ENCODE measurements at places on chromosomes 7 and 10.
A peak's percentile ranks its signal among the peaks of the same experiment; 100 is the strongest.

DNA sequence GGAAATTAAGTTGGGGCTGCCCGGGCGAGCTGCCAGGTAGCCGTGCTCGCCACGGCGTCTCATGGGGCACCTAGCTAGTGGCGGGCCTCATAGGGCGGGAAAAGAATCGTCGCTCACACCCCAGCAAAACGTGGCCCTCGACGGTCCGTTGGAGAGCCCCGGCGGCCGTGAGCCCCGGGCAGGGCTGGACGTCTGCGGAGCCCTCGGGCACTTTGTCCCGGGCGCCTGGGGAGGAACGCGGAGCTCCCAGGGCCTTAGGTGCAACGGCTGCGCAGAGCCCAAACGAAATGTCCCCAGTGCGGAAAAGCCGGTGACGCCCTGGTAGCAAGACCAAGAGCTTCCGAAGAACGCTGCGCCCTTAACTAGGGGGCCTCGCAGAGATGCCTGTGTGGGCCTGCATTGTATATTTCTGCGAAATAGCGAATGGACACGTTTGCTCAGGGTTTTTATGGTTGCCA, 866 bp upstream of the SFMBT2 start:
- no peak for DNase-seq

DNA sequence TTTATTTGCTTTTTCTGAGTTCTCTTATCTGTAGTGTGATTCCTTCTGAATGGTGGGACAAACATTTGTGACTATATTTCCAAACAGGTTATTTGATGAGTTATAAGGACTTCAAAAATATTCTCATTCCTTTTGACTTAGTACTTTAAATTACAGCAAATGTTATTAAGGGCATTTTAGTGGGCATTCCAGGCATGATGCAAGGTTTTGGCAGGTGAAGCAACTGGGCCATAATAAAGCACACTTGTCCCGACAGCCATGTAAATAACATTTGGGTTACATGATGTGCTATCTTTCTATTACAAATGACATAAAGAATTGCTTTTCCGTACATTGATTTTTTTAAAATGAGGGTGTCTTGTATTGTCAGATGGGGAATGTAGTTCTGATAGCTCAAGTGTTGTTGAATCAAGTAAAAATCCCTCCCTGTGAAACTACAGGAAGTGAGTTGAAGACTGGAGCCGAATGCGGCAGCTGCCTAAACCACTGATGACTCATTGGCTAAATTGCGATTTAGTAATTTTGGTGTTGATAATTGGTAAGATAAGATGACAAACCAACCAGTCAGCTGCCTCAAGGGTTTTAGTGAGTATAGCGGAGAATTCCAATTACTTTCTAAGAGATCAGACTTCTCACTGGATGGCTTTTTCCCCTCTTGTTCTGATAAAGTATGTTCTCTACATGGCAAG, 231.3 kb upstream of the NPY start:
- peak; percentile 84 for DNase-seq

DNA sequence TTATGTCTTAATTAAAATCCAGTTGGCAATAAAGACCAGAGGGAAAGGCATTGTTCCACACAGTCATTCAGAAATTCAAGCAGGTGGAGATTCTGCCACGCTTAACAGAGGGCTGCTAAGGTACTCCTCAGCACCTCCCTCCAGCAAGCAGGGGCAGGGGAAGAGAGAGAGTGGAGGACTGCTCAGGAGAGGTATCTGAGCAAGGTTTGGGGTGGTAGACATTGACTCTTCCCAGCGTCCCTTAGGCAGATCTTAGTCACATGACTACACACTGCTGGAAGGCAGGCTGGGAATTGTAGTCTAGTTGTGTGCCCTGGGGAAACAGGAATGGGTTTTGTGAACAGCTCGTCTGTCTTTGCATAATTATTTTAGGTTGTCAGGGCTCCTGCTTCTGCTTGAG, 181.6 kb downstream of the NPSR1 start:
- DNase-seq, result no peak

GRCh38 chr10:97197030-97197500, 11.3 kb upstream of the SLIT1 start:
- DNase-seq, result no peak
